Activated CD4-positive, alpha-beta T cell treated with anti-CD3 and anti-CD28 coated beads, Interleukin-2, amount 50 U/mL, for 48 hours (primary cell): ENCODE measurements at places on chromosomes 6 and 20.
A peak's percentile ranks its signal among the peaks of the same experiment; 100 is the strongest.

DNA sequence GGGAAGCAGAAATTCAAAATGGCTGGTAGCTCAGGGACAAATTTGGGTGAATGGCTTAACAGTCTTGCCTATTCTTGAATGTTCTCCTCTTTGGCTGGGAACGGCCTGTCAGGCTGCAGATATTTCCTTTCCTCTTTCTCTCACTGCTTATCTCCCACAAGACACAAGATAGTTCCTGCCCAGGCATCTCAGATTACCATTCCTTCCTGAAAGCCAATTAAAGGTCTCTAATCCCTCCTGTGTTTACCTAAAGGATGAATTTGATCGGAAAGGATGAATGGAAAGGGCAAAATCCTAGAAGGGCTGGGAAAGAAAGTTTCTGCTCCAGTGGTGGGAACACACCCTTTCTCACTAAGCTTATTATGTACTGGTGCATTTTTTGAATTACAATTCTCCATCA is 95.9 kb upstream of the JAG1 start:
- no peak for DNase-seq

- no peak for DNase-seq
These were observed 395 bp downstream of the NELFE start for GRCh38 chr6:31958412-31958740.

- DNase-seq = no peak
These were observed 636 bp downstream of the RTF2 start for GRCh38 chr20:56469077-56469449.

GRCh38 chr20:37526839-37527637 is 638 bp downstream of the BLCAP start:
- no peak for DNase-seq

- no peak for DNase-seq
These were observed 9.6 kb upstream of the NRM start for GRCh38 chr6:30700340-30700739.

- DNase-seq = no peak
These were observed 162.4 kb upstream of the BTBD3 start for GRCh38 chr20:11755071-11755841.

GRCh38 chr20:44028868-44029847 is 114.5 kb downstream of the TOX2 start:
- peak; percentile 8 for DNase-seq

GRCh38 chr6:13834790-13835189 is 20.4 kb upstream of the MCUR1 start:
- DNase-seq = no peak
